ENCODE measurements at places on chromosomes 2 and 18.

GRCh38 chr2:25375989-25376545, 34.3 kb upstream of the DNMT3A start:
- DNase-seq, result no peak

DNA sequence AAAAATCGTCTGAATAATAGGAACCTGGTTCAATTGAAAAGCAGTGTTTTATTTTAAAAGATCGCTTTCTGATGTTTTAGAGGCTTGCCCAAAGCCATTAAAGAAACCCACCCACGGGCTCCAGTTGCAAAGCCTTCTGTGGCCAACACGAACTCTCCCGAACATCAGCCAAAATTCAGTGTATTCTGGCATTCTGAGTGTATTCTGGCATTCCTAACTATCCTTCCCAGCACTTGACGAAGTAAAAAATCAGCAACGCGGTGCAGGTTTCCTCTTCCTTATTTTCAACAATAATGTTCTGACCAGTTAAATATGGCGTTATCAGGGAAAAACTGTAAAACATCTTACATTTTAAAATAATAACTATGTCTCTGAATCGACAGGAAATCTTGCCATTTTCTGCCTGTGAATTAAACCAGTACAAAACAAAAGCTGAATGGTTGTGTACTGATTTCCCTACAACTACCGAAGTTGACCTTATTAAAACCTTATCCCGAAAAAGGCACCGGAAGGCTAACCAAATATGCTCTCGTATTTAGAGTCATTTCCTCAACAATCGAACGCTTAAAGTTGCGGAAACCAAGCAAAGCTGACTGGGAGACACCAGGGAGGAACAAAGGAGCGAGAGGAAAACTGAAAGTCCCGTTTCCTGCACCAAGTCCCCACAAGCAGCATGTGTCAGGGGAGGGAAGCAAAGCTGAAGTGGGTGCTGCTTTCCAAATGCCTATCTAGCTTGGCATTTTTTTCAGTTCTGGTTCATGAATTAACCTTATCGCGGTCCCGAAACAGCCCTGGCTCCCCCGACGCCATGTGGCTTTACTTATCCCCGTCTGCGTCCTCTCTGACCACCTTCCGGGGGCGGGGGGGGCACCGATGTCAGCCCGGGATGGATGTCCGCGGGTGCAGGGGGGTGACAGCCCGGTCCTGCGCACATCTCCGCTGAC, 44.3 kb downstream of the ZNF516 start:
- peak; percentile 54 for DNase-seq

DNA sequence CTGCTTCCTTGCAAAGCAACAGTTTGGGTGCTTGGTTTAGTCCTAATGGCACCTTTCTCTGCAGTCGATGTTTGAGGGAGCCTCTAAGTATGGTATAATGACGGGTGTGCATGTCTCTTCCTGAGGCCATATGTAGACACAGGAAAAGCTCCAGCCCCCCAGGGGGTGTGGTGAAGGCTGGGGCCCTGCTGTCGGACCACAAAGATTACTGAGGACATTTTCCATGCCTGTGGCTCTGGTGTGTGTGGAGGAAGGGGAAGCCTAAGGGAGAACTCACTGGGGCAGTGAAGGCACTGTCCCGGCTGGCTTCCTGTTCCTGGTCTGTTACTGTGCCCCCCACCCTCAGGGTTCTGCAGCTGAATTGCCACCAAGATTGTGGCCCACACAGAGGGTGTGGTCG, 187.1 kb downstream of the FHOD3 start:
- DNase-seq, result no peak

DNA sequence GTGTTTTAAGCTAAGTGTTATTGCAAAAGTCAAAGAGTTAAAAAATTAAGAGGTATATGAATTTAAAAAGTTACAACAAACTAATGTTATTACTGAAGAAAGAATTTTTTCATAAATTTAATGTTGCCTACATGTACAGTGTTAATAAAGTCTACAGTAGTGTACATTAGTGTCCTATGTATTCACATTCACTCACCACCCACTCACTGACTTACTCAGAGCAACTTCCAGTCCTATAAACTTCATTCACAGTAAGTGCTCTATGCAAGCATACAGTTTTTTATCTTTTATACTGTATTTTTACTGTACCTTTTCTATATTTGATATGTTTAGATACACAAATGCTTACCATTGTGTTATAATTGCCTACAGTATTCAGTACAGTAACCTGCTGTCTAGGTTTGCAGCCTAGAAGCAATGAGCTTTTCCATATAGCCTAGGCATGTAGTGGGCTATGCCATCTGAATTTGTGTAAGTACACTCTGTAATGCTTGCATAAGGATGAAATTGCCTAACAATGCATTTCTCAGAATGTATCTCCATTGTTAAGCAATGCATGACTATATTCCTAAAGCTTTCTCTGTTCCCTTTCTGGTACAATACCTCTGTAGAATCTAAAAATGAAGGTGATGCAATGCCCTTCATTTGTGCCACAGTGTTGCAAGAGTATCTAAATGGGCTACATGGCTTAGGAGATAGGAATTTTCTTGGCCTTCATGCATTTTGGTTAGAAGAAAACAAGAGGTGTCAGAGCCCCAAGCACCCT, 370.8 kb upstream of the NT5C1B start:
- DNase-seq, result no peak

DNA sequence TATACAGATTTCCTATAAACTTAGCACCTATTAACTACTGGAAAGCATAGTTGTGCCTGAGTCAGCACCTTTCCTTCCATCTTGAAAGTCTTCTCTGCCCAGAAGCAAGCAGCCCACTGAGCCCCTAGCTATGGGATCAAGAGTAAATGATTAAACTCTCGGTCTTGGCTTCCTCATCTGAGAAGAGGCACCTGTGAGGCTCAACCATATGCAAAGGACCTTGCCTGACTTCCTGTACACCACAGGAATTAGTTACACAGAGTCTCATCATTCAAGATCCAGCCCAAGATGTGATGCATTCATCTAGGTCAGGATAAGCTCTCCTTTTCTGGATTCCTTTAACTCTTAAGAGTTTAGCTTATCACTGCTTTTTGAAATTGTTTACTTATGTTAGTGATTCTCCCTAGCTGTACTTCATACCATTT, 96.0 kb downstream of the CDH2 start:
- no peak for DNase-seq

GRCh38 chr2:20512061-20512605, 65.3 kb downstream of the RHOB start:
- DNase-seq, result no peak

DNA sequence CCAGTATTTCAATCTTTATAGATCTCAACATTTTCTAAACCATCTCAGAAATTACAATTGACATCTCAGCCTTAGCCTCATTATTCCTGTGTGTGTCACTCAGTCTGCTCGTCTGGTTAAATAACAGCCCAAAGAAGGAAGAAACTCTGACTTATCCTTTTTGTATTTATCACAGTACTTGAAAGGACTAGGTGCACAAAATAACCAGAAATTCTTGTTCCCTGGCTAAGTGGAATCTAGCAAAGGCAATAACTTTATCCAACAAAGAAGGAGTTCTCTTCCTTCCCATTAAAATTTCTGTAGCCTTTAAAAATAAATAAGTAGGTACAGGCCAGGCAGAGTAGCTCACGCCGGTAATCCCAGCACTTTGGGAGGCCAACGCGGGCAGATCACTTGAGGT, 139.9 kb upstream of the PID1 start:
- no peak for DNase-seq

DNA sequence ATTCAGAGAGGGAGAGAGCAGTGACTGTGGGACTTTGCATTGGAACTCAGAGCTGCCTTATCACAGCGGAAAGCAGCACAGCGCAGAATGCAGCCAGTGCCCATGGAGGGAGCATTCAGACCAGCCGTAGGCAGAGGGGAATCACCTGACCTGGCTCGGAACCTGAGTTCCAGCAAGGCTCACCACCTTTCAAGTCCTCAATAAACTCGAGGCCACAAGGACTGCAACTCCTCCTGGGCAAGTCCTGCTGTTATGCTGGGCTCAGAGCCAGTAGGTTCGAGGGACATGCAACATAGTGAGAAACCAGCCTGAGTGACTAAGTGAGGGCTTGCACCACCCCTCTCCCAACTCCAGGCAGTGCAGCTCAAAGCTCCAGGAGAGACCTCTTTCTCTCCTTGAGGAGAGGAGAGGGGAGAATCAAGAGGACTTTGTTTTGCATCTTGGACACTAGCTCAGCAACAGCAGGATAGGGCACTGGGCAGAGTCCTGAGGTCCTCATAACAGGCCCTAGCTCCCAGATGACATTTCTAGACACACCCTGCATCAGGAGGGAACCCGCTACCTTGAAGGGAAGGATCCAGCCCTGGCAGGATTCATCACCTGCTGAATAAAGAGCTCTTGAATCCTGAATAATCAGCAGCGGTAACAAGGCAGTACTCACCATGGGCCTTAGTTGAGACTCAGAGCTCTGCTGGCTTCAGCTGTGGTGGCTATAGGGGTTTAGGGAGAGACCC, 136.8 kb upstream of the OTOS start:
- DNase-seq, result no peak

- DNase-seq, result no peak
Observed at GRCh38 chr2:15829985-15830384, 110.4 kb upstream of the MYCN start.

GRCh38 chr2:68906716-68907115, 35.5 kb upstream of the BMP10 start:
- no peak for DNase-seq

GRCh38 chr2:191635333-191636234, 42.4 kb upstream of the NABP1 start:
- DNase-seq, result no peak

DNA sequence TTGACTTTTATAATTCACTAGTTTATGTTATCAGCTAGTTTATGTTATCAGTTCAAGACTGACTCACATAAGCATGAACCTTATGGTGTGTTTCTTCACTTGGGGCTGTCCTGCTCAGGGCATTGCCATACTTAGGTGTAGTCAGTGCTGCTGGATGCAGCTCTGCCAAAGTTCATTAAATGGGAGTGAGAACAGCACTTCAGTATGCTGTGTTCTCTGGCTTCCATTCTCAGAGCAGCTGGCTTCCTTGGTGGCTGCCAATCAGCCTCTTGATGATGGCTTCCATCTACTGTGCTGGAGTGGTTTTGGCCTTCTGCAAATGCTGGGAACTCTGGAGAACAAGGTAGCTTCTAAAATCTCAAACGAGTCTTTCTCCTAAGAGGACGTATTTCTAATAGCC, 170.7 kb downstream of the TDRD15 start:
- no peak for DNase-seq

- no peak for DNase-seq
Observed at GRCh38 chr18:50848991-50849390, 29.2 kb upstream of the MRO start.

GRCh38 chr2:113901943-113902342, 12.1 kb downstream of the ACTR3 start:
- DNase-seq, result peak; percentile 70

GRCh38 chr2:45768208-45768607, 116.7 kb downstream of the PRKCE start:
- DNase-seq, result no peak

DNA sequence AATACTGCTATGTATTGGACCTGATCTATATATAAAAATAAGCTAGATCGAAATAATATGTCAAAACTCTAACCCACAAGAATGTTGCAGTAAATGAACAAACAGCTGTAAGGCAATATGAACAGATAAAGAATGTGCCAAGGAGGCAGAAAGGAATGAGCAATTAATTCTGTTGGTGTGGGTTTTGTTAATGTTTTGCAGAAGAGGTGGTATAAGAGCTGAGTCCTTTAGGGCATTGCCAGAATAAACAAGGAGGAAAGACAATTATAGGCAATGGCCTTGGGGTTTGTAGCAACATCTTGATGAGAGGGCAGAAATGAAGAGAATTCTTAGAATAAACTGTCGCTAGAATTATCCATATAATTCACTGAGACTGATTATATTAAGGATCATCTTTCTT, 240.9 kb upstream of the GULP1 start:
- DNase-seq, result no peak

GRCh38 chr2:219274361-219274921, 4.7 kb upstream of the DNAJB2 start:
- no peak for DNase-seq

DNA sequence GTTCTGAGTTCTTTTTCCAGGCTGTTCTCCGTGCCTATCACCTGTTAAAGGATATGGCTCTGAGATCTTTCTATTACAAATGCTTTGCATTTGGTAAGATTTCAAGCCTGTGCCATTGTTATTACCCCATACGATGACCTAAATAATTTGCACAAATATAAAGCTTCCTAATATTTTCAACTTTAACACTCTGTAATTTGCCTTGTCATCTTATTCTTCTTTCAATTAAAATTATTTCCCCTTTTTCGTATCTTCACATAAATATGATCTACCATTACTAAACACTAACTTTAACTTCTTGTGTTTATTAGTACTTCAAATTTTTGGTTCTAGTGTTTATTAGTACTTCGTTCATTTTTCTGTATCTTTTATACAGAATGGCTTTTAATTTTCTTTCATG, 3.2 kb upstream of the MSL3B start:
- DNase-seq, result no peak

DNA sequence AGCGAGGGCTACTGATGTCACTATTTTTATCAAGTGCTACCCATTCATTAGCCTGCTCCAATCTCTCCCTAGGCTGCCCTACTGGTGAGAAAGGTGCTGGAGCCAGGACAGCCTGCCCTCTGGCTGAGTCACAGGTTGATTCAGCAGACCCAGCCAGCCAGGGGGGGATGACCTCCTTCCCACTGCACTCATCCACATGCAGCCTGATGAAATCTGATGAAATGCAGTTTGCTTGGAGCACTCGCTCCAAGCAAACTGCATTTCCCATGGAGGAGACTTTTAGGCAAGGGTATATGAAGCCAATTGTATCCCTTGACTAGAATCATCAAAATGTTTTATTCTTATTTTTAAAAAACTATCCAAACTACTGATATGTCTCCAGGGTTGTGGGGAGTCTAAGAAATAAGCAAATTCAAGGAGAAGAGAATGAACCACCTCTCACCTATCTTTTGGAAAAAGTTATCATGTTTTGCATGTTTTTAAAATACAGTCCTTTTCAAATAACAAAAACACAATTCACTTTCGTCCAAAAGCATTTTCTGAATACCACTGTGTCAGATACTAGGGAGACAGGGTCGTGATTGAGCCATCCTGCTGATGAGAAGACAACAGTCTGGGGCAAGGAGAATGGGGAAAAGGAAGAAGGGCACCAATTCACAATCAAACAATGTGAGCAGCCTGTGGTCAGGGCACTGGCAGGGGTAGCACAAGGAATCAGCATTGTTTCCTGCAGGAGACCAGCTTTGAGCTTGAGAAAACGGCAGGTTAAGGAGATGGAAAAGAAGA, 128.3 kb downstream of the AFF3 start:
- no peak for DNase-seq

Data from KBM-7 (cell line).